ENCODE measurements at places on chromosomes 7 and 10.

DNA sequence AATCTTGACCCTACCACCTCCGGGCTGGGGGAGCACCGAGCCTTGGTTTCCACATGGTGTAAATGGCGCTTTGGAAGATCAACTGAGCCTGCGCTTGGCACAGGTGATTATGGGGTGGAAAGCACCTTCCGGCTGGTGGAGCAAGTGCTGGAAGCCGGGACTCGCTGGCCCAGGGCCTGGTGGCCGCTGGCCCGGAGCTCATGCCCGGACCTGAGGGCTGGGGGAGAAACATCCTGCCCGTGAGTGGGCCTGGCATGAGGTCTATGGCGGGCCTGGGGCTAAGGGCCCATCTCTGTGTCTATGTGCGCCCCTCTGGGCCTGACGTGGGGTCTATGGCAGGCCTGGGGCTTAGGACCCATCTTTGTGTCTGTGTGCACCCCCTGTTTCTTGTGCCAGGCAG, 14.2 kb upstream of the LFNG start:
- DNase-seq: no peak

- DNase-seq: no peak
Observed at GRCh38 chr10:82564353-82565196, 689.6 kb downstream of the NRG3 start.

GRCh38 chr10:104449391-104449790, 95.8 kb downstream of the CFAP58 start:
- DNase-seq: no peak

DNA sequence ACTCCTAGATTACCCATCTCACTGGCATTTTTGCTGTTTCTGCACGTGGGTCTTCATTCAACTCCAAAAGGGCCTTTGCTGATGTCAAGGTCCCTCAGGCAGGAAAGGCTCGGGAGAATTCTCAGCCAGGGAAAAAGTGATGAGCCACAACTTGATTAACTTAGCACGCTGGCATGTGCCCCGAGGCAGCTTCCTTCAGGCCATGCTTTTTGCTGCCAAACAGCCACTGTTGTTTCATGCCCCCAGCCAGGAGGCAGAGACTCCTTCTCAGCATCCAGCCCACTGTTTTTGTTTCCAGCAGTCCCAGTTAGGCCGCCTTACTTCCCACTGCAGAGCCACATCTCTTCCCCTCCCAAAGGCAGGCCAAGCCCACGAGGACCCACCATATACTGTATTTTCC, 266.5 kb upstream of the YAE1 start:
- DNase-seq: no peak

DNA sequence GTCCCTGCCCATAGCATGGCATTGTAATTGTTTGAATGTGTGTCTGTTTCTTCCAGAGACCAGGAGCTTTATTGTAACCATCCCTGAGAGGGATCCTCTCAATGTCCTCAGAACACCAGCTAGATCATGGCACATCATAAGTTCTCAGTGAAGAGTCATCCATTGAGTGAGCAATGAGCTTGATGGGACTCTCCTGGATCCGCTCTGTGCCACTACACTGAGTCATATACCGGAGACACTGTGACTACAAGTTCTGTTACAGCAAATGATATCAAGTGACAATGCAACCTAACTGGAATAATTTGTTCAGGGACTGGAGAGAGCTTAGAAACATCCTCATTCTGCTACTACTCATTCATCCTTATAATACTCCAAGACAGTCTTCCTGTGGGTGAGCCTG, 25.1 kb downstream of the MRPS24 start:
- no peak for DNase-seq
